Activated CD8-positive, alpha-beta memory T cell treated with anti-CD3 and anti-CD28 coated beads, Interleukin-2, amount 50 U/mL, for 48 hours (primary cell): ENCODE measurements at places on chromosomes 11 and 22.

DNA sequence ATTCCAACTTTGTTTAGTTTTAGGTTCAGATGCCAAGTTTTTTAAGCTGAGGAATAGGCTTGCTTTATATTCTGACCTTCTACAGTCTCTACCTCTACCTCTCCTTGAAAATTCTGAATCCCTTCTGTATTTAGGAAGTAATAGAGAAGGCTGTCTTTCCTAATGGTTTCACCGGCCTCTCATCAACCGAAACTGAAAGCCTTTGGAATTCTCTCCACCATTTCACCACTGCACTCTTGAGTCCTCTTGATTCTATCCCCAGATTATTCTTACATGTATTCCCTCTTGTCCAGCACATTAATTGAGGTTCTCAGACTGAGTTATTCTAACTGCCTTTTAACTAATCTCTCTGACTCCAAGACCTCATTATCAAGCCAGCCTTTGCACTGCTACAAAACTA, 67.7 kb upstream of the PICALM start:
- DNase-seq = no peak

GRCh38 chr11:69504576-69505335, 23.3 kb downstream of the LINC01488 start:
- DNase-seq = no peak

DNA sequence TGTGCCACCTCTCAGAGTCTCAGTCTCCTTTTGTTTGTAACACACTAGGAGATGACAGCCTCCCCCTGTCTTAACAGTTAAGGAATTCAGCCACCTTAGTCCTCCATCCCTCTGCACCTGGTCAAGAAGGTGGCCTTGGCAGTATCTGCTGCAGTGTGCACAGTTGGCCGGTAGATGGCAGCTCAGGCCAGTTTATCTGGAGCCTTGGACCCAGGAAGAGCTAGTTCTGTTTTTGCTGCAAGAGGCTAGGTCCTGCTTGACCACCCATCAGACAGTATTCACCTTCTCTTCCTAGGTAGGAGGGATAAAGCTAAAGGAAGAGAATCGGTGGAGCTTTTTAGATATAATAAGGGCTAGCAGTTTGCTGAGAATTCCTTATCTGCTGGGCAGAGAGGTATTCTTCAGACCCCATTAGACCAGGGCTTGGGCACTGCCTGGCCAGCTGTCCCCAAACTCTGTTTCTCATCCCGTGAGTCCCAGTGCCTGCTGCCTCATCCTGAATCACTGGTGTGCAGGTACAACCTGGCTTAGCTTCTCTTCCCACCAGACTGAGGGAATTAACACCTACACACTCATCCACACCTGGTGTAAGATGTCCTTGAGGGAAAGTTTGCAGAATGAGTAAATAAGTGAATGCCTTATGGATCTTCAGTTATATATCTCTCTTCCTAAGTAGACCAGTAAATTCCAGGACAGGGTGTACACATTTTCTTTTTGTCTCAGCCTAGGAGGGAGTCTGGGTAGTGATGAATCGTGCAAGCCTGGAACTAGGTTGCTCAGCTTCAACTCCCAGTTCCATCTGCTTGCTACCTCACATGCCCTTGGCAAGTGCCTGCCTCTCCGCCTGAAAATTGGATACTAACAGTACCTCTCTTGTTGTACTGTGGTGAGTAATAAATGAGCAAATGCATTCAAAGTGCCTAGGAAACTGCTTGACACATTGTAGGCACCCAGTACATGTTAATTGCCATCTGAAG, 70.8 kb upstream of the NARS2 start:
- DNase-seq = peak; percentile 84

- DNase-seq = no peak
These were observed 6.5 kb downstream of the PPFIBP2 start for GRCh38 chr11:7520011-7520942.

DNA sequence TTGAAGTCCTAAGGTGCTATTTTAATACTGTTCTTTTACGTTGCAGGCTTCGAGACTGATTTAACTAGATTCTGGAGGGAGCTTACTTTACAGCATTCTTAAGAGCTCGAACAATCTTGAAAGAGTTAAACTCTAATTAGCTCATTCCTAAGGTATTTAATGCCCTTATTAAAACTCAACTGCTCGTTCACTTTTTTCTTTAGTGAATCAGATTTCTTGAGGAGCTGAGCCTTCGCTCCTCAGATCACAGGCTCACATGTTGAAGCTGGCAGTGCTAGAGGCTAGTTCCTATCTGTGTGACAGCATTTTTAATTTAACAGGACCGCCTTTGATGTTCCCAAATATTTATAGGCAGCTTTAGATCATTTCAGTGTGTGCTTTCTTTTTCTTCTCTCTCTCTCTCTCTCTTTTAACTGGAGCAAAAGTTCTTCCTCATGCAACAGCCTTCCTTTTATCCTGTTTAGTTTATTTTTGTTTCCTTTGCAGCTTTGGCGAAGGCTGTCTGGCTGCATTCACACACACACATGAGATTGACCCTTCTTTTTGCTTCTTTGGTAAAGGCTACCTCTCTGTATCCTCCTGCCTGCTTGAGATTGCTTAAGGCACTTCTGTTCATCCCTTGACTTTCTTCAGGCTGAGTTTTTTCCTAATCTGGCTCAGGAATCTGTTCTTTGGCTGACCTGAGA, 21.0 kb downstream of the ZNRF3 start:
- DNase-seq = no peak

GRCh38 chr11:10410106-10410843, 44.8 kb upstream of the AMPD3 start:
- no peak for DNase-seq

- DNase-seq = no peak
These were observed 111.6 kb downstream of the USP35 start for GRCh38 chr11:78300108-78300839.

DNA sequence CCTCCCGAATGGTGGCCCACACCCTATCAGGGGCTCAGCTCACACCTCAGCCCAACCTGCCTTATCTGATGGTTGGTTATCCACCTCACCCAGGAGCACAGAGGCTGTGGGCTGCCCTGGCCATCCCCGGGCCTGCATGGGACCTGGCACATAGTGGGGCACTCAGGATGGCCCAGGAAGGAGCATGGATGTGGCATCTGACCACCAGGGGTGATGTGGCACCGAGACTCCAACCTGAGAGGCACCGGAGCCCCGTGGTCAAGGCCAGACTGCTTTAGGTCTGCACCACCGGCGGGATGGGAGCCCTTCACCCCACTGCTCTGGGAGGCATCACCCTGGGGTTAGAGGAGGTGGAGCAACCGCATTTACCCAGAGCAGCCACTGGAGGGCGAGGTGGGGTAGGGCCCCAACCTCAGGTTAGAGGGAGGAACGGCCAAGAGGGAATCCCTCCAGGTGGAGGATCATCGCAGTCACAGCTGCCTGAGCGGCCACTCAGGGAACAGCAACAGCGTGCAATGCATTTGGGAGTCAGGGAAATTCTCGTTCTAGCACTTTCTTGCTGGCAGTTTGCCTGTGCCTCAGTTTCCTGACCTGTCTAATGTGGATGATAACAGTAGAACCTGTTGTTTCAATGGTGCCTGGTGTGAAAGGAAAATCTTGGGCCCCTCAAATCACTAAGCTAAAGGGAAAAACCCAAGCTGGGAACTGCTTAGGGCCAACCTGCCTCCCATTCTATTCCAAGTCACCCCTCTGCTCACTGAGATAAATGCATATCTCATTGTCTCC, 52.9 kb upstream of the CARS1 start:
- peak; percentile 71 for DNase-seq

- no peak for DNase-seq
These were observed 59.9 kb upstream of the RCN1 start for GRCh38 chr11:32030875-32031503.

DNA sequence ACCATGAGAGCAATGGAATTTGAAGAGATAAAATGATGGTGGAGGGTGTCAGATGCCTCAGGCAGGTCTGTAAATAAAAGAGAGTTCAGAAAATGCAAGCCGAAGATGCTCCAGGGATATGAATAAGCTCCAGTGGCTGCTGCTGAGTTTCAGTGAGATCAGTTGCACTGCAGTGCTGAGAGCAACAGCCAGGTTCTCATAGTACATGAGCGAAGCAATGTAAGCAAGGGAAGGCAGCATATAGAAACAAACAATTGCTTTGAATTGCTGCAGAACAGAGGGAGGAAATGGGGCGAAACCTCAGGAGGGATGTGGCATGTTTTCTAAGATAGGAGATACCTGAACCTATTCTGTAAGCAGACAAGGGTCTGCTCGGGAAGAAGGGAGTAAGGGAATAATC, 369.5 kb downstream of the AASDHPPT start:
- no peak for DNase-seq

DNA sequence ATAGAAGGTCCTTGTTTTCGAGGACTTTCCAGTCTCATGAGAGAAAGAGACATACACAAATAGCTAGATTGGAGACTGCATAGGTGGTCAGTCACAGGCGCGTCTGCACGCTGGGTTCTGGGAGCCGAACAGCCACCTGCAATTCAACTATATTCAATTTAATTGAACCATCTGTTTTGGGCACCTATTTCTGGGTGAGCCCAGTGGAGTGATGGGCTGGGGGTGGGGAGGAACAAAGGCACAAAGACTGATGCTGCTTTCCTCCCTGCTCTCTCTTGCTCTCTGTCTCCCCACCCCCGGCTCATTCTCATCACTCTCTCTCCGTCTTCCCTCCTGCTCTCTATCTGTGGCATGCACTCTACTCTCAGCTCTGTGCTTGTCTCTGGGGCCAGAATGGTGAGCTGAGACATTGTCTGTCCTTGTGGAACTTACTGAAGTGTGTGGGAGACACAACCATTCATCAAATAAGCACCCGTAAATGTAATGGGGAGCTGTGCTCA, 48.1 kb upstream of the B3GAT1 start:
- DNase-seq = no peak

GRCh38 chr11:72111300-72112142, 974 bp downstream of the ANAPC15 start:
- DNase-seq = peak; percentile 60

- DNase-seq = no peak
These were observed 13.9 kb upstream of the TP53AIP1 start for GRCh38 chr11:128956401-128957201.

- no peak for DNase-seq
These were observed 50.7 kb upstream of the SLC35C1 start for GRCh38 chr11:45754261-45754709.

DNA sequence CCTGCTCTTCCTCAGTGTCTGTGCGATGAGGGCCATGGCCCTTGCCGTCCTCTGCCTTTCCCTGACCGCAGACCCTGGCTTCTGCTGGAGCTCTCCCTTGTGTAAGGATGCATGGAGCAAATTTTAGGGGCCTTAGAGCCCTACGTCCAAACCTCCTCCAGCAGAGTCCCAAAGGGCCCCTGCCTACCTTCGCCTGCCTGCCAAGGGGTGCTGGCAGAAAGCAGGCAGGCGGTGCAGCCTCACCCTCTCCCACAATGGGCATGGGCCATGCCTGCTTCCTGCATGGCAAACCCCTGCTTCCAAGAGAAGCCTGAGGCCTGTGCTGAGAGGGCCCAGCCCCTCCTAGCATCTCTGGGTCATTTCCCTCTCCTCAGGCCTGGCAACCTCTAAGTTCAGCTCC, 71.3 kb upstream of the FGF3 start:
- DNase-seq = no peak

- peak; percentile 72 for DNase-seq
These were observed 48.1 kb downstream of the CYTH4 start for GRCh38 chr22:37330200-37331033.

DNA sequence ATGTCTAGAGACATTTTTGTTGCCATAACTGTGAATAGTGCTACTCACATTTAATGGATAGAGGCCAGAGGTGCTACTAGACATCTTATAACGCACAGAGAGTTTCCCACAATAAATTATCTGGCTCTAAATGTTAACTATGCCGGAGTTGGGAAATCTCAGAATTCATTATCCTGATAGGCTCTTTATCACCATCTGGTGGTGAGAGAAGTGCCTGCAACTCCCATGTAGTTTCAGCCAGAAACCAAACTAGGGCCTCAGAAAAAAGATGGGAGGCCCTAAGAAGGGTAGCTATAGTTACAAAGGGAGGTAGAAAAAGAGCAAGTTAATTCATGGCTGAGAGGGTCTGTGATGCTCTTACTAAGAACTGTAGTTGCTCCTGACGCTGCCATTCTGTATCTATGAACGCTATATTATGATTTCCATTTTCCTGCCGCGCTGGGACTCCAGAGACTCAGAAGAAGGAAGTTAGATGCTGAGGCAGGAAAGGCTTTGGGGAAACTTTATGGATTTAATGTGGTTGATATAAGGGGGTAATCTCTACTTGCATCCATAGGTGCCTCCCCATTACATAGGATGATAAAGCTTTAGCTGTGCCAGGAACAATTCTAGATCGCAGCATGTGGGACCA, 22.9 kb upstream of the MRPL17 start:
- DNase-seq = no peak

GRCh38 chr22:24499706-24500276, 4.7 kb downstream of the UPB1 start:
- DNase-seq = no peak
